ENCODE measurements at places on chromosomes 13 and 19.

DNA sequence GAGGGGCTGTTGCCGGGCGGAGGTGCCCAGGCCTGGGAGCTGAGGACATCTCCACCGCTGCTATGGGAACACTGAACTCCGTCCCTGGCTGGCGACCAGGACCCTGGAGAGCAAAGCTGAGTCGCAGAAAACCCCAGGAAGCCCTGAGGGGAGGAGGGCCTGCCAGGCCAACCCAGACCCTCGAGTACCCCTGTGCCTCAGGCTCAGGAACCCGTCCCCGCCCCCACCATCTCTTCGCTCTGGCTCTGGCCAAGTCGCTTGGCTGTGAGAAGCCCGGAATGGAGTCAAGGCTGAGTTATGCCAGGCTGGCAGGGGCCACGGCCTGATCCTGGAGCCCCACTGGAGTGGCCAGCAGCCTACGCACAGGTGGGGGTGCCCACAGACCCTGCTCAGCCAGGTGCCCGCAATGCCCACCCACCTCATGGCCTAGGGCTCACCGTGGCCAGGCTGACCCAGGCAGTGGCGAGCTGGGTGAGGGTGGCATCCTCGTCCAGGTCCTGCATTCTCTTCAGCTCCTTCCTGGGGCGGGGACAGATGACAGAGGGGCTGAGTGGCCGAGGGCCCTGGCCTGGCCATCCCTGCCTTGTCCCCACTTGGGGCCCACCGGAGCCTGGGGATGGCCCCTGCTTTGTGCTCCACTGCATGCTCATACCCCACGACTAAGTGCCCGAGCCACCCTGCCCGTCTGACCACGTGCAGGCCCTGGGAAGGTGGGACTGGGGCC lies 8.5 kb upstream of the CERS1 start:
- DNase-seq: no peak

- DNase-seq: no peak
Observed at GRCh38 chr19:13952931-13953531, 722 bp downstream of the DCAF15 start.

DNA sequence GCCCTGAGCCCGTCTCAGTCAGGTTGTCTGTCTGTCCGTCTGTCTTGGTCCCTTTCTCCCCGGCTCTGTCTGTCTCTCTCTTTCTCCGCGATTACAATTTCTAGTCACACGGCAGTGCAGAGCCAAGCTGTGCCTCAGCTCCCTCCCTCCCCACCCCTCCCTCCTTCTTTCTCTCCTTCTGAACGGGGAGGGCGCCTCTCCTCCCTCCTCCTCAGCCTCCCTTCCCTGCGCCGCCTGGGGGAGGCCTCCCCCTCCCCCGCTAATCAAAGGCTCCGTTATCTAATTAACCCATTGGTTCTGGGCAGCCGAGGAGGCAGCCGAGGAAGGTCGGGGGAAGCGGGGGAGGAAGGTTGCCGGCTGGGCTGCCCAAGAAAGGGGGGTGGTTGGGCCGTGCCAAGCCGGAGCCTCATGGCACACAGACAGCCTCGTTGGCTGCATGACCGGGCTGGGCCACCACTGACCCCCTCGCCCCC lies 16.5 kb downstream of the LRRC4B start:
- no peak for DNase-seq

DNA sequence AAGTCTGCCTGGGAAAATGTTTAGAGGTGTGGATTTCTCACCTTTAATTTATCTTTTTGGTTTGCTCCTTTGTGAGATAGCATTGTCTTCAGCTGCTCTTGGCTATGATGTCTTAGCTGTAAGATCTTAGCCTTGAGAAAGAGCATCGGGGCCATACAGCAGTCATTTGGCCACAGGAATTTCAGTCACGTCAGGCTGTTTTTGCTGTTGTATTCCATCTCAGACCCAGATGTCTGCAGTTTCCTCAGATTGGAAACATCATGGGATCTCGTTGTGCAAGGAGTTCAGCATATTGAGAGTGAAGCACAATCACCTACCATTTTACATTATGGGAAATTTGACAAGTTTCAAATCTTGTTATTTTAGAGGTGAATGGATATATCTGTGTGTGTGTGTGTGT lies 89.3 kb upstream of the C1QTNF9B start:
- no peak for DNase-seq

DNA sequence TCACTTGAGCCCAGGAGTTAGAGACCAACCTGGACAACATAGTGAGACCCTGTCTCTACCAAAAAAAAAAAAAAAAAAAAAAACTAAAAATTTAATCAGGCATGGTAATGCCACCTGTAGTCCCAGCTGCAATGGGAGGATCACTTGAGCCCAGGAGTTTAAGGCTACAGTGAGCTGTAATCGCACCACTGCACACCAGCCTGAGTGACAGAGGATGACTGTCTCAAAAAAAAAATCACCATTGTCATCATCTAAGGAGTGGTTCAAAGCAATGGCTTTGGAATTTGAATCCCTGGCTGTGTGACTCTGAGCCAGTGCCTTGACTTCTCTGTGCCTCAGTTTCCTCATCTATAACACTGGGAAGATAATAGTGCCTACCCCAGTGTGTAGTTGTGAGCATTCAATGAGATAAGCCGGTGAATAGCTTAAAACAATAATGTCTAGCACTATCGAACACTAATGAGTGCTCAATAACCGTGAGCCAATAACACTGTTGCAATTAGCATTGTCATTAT lies 11.5 kb downstream of the IGSF23 start:
- no peak for DNase-seq

- DNase-seq: no peak
Observed at GRCh38 chr13:47277774-47278173, 380.9 kb upstream of the HTR2A start.

DNA sequence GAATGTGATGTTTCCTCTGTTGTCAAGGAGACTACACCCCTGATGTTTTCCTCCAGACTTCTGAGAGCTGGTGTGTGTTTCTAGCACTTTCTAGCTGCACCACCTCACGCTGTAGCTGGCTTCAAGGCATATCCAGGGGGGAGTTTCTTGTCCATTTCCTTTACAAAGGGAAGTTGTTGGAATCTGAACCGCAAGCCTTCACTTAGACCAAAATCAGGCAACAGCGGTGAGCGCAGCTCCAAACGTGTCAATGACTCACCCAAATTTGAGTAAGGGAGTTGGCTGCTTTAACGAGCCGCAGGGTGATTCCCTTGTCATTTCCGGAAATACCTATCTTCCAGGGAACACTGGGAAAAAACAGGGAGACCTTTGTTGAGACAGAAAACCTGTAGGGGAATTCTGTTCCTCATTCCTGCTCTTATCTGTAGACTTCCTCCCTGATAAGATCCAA lies 2.5 kb downstream of the LDLR start:
- DNase-seq: peak; percentile 76

- DNase-seq: no peak
Observed at GRCh38 chr19:35977446-35978222, 17.4 kb upstream of the SDHAF1 start.

DNA sequence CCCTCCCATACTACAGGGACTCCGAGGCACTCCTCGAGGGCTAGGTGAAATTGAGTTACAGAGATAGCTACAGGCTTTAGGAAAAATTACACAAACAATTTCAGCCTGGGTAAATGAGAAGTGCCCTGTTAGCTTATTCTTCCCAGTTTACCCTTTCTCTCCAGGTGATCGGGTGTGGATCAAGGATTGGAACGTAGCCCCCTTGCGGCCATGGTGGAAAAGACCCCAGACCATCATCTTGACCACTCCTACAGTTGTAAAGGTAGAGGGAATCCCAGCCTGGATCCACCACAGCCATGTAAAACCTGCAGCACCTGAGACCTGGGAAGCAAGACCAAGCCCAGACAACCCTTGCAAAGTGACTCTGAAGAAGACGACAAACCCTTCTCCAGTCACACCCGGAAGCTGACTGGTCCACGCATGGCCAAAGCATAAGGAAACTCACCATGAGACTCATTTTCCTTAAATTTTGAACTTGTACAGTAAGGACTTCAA lies 600.6 kb downstream of the UQCRFS1 start:
- DNase-seq: no peak

GRCh38 chr13:27398360-27398759 lies 26.1 kb upstream of the GTF3A start:
- no peak for DNase-seq

- no peak for DNase-seq
Observed at GRCh38 chr19:5042556-5042955, 73.6 kb downstream of the KDM4B start.

DNA sequence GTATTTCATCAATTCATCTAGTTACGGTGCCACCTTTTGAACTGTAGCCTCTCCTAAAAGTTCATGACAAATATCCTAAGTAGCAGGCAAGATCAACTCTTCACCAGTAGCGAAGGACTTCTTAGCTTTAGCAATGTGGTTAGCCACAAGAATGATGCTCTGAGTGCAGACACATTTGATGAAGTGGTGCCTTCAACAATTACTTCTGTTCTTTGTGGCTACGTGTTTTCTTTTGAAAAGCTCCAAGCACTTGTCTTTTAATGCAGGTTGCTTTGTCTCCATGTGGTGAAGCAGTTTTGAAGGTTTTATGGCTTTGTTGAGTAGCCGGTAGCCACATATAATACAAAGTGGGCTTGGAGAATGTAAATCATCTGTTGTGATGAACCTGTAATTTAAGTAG lies 194.7 kb downstream of the B3GLCT start:
- DNase-seq: no peak

DNA sequence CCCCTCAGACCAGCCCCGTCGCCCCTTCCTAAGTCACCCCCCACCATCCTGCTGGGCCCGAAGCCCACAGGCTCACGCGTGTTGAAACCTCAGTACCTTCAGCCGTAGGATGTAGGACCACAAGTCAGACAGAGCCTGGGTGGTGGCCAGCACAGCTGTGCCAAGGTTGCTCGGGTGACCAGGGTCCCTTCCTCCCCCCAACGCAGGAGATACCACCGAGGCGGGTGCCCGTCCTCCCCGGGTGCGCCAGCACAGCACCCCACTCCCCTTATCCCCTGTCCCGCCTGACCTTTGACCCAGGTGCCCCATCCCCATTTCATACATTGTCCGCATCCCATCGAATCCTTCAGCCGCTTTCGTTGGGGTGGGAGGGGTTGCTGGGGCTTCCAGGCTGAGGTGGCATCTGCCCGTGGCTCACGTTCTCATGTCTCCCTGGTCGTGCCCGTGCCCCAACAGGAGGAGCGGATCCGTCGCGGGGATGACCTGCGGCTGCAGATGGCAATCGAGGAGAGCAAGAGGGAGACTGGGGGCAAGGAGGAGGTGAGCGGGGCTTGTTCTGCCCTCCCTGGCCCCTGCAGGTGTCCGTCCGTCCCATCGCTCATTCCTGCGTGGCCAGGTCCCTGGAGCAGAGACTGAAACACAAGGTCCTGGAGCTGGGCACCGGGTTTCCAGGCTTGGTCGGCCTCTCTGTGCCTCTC lies 14.5 kb downstream of the EPN1 start:
- DNase-seq: no peak

- DNase-seq: no peak
Observed at GRCh38 chr19:1294688-1295087, 9.0 kb downstream of the EFNA2 start.

DNA sequence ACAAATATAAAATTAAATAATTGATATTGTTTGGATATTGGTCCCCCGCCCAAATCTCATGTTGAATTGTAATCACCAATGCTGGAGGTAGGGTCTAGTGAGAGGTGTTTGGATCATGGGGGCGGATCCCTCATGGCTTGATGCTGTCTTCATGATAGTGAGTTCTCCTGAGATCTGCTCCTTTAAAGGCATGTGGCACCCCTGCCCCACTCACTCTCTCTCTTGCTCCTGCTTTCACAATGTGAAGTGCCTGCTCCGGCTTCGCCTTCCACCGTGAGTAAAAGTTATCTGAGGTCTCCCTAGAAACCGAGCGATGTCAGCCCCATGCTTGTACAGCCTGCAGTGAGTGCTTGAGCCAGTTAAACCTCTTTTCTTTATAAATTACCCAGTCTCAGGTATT lies 248.2 kb downstream of the PCDH9 start:
- no peak for DNase-seq

DNA sequence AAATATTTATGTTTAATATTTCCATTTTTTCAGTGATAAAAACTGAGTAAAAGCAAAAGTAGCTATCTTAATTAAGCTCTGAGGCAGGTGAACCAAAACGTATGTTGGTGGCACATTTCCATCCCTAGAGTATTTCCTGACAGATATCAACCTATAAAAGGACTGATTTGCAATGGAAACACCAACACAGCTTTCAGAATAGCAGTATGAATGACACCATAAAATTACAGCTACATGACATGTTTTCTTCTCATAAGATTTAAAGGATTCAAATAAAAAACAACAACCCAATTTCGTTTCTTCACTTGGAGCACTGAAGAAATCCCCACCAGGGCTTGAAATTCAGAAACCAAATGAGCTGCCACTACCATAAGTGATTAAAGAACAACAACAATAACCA lies 194.4 kb downstream of the RFC3 start:
- DNase-seq: no peak

DNA sequence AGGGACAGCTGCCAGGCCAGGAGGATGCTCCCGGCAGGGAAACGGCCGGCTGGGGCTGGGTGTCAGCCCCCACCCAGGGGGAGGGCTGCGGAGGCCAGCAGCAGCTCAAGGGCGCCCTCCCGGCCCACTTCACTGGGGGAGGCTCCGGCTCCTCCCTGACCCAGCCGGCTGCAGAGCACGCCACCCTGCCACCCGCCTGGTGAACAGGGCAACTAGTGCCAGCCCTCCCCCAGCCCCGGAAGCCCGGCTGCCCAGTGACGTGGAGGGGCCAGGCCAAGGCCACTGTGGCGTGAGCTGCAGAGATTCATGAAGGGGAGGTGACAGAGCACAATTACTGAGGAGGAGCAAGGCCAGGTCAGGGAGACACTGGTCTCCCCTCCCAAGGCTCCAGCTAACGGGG lies 14.7 kb downstream of the REXO1 start:
- DNase-seq: no peak

GRCh38 chr13:36668316-36668715 lies 5.5 kb upstream of the SERTM1 start:
- no peak for DNase-seq

DNA sequence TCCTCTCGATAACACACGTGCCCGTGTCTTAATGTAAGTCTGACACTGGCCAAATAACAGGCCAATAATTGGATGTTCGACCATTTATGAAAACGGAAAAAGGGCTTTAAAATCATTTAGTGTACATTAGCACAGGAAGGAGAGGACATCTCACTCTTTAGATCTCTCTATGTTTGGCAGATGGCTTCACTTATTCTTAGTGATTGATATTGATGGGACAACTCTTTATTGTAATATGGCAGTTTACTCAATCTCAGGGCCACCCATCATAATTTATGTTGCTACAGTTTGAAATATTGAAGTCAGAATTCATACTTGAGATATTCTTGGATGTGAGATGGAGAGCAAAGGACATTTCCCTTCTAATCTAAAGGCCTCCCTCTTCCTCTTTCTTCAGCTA lies 430.7 kb upstream of the ARGLU1 start:
- DNase-seq: no peak
